ENCODE measurements at places on chromosomes 16 and 17.

DNA sequence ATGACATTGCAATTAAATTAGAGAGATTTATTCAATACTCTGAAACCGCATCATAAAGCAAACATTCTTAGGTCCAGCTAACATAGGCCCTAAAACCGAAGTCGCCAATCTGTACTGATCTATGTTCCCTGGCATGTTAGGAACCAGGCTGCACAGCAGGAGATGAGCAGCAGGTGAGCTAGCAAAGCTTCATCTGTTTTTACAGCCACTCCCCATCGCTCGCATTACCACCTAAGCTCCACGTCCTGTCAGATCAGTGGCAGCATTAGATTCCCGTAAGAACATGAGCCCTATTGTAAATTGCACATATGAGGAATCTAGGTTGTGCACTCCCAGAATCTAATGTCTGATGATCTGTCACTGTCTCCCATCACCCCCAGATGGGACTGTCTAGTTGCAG, 91.5 kb downstream of the PARN start:
- no peak for DNase-seq

DNA sequence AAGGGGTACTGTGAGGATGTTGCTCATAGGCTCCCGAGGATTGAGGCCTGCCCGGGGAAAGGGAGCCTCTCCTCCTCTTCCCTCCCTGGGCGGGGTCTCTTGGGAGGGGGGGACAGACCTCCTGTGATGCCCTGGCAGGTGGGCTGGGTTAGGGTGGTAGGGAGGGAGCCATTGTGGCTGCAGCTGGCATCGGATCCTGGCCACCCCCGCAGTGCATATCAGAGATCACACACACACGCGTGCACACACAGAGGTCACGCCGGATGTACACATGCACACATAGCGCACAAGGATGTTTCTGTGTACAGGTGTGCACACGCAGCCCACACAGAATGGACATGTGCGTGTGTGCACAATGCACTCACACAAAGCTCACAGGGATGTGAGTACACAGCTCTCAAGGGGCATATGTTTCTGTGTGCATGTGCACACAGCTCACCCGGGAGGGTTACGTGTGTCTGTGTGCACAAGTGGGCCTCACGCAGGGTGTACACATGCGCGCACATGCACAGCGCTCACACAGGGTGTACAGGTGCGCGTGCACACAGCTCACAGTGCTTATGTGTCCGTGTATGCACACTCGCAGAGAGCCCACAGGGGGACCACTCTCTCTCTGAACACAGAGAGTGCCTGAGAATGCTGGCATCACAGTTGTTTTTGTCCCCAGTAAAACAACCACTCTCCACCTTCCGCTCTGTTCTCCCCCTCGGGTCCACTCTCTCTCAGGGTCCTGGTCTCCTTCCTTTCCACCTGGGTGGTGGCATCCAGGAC, 2.4 kb downstream of the GJD3 start:
- DNase-seq = no peak

DNA sequence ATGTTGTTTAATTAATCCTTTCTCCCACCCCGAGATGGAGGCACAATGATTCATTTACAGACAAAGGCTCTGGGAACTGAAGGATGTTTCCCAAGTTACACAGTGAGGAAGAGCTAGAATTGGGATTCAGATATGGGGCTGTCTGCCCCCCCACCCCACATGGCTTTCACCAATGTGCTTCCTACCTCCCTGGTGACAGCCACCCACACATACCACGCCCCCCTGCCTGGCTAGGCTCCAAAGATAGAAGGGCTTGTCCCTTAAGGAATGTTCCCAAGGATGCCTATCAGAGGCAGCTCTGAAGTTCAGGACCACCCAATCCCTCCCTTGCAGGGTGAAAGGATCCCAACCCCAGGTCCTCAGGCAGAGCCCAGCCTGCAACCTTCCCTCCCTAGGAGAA, 32.9 kb downstream of the CFAP20 start:
- DNase-seq = no peak

DNA sequence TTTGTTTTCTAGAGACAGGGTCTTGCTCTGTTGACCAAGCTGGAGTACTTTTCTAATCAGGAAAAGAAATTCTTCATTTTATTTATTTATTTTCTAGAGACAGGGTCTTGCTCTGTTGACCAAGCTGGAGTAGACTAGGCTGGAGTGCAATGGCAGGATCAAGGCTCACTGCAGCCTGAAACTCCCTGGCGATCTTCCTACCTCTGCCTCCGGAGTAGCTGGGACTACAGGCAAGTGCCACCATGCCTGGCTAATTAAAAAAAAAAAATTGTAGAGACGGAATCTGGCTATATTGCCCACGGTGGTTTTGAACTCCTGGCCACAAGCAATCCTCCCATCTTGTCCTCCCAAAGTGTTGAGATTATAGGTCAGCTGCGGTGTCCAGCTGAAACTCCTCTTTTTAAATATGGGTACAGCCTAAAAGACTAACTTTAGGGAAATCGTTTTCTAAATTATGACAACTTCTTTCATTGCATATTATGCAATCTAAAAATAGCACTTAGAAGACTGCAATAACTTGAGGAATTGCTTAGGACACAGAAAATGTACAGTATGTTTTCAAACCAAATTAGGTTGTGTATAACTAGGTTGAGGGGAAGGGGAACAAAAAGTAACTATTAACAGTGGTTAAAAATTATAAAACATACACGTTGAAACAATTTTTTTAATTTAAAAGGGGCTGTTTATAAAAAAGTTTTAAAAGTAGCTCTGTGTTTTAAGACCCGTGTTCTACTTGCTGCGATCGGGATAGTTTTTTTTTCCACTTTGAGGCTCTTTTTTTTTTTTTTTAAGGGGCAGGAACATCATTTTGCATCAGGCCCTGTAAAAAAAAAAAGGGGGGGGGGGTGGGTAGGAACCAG, 4.7 kb downstream of the PRAC1 start:
- DNase-seq = no peak

- DNase-seq = no peak
Measured at GRCh38 chr17:42537826-42538451, 1.9 kb downstream of the NAGLU start.

DNA sequence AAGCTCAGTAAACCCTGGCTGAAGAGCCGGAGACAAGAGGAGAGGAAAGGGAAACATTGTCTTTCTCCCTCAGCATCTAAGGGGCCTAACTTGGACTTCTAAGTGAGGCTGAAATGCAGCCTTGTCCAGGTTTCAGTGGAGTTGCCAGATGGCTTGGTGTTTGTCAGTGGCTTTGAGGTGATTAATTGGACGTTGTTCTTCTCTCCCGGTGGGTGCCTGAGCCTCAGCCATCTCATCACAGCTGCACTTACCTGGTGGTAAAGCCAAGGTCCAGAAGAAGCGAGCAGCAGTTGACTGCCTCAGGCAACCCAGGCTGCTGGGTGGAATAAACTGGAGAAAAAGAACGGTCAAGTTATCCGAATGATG, 202.2 kb upstream of the NLRP1 start:
- DNase-seq = no peak

DNA sequence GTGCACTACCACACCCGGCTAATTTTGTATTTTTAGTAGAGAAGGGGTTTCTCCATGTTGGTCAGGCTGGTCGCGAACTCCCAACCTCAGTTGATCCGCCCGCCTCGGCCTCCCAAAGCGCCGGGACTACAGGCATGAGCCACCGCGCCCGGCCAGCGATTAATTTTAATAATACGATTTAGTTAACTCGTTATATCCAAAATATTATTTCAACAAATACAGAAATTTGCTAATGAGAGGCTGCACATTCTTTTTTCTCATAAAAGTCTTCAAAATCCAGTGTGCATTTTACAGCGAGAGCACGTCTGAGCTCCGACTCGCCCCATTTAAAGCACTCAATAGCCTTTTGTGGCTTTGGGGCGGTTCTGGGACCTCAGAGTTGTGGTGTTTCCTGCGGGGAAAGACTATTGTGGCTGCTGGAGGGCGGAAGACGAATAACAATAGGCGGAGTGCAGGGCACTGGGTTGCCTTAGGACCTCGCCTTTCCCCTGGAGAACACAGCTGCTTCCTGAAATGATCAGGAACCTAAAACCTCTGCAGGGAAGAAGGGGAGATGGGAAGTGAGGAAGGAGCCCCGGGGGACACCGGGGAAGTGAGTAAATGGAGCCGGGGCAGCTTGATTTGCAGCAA, 2.9 kb upstream of the ZSCAN10 start:
- DNase-seq = peak; percentile 57

- no peak for DNase-seq
Measured at GRCh38 chr16:31356566-31357323, 1.8 kb downstream of the ITGAX start.

GRCh38 chr17:70355185-70355584, 185.9 kb downstream of the KCNJ2 start:
- DNase-seq = no peak

- peak; percentile 71 for DNase-seq
Measured at GRCh38 chr16:89723279-89724250, 2.2 kb downstream of the ZNF276 start.

GRCh38 chr16:4117250-4117578, 972 bp upstream of the ADCY9 start:
- DNase-seq = no peak

DNA sequence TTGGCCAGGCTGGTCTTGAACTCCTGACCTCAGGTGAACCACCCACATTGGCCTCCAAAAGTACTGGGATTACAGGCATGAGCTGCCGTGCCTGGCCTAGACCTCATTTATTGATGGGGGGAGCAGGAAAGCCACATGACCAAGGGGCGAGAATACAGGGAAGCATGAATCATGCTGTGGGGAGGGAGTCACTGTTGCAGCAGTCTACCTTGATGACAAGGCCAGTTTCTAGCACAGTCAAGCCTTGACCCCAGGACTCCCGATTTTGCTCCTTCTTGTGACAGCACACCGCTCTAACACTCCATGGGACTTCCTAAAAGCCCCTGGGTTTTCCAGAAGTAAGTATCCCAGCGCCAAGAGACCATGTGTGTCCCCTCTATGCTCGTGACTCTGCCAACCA, 42.9 kb upstream of the IRF8 start:
- DNase-seq = no peak

DNA sequence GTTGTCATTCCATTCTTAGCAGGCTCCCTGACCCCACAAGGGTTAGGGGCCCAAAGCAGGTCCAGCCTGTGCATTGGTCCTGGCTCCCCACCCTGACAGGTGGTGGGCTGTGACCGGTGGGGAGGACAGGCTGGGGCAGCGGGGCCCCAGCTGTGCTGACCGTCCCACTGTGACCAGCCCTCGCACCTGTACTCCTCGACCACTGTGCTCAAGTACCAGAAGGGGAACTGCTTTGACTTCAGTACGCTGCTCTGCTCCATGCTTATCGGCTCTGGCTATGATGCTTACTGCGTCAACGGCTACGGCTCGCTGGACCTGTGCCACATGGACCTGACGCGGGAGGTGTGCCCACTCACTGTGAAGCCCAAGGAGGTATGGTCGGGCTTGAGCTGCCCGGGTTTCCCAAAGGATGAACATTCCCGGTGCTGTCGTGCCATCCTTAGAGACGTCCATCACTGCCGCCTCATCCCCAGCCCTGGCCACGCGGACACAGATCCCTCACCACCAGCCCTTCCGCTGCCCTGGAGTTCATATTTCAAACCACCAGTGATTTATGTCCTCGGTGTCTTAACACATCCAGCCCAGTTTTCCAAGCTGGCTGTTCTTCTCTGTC, 7.3 kb downstream of the DRC7 start:
- DNase-seq = no peak

DNA sequence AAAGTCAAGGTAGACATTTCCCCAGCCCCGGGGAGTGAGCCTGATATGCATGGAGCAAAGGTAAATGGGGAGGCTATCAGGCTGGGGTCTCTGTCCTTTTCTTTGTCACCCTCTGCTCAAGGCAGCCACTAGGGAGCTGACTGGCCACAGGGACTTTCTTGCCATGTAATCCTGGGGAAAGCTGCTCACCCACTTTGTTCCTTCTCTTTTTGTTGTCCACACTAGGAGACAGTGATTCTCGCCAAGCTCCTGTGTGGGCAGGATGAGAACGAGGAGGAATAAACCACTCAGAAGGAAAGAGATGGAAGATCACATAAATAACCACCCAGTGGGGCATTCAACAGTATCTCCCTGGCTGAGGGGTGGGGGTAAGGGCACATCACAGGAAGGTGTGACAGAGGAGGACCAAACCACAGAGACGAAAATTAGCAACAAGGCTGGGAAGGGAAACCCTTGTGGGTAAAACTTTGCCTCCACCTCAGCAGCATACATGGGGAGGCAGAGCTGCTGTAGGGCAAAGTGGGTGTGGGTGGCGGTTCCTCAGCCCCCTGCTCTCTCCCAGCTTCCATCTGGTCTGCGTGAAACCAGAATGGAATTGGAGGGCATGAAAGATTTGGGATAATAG, 26.2 kb upstream of the CCL1 start:
- no peak for DNase-seq

- no peak for DNase-seq
Measured at GRCh38 chr17:30443721-30444120, 33.5 kb upstream of the GOSR1 start.

DNA sequence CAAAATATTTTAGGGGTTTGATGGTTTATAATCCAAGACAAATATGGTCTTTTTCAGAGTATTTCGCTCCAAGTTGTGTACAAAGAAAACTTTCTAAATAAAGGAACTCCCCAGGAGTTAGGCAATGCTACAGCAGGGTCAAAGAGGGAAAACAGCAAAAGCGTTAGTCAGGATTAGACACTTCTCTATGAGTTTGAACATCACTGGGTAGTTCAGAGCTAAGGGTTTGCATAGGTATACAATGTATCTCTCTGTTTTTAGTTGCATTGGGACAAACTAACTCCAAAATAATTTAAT, 34.8 kb downstream of the FAM20A start:
- no peak for DNase-seq

GRCh38 chr17:80036715-80037477, 454 bp downstream of the CCDC40 start:
- no peak for DNase-seq

DNA sequence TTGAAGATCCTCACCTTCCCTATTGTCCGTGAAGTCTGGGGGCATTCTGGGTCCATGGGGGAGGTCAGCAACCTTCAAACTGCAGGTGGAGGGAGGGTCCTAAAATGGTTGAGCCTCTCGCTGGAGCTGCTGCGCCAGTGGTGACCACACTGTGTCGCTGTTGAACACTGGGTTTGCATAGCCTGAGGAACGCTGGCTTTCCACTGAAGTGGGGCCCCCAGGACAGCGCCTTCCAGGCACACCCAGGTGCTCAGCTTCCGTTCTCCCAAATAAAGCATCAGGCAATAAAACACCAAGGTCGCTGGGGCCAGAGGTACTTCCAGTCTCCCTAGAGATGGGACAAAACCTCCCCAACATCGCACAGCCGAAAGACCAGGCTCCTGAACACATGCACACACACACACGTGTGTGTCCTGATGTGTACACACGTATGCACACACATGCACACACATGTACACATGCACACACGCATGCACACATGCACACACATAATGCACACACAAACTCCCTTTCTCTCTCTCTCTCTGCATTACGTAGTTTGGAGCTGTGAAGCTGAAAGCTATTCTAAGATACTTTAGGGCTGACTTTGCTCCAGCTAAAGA, 120.6 kb downstream of the IRF8 start:
- no peak for DNase-seq

GRCh38 chr16:80345701-80346100, 195.1 kb upstream of the DYNLRB2 start:
- no peak for DNase-seq

GRCh38 chr17:18177722-18178121, 5.9 kb upstream of the ALKBH5 start:
- no peak for DNase-seq

DNA sequence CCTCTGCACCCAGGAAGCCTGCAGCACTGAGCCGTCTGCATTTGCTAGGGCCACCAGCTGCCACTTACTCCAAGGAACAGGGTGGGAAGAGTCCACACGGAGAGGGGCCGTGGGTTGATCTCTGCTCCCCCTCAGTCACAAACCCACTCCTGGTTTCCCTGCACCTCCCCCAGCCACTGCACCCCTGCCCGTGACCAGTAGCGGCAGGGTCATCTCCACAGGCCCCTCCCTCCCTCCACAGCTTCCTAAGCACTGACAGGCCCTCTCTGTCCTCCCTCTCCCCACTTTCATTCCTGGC, 75.2 kb downstream of the RBFOX3 start:
- DNase-seq = peak; percentile 2
